Stimulated activated CD4-positive, alpha-beta T cell treated with anti-CD3 and anti-CD28 coated beads, Interleukin-1b, Interleukin-23, amount 100 ng/mL, for 48 hours (primary cell): ENCODE measurements at places on chromosomes 13 and 19.

- DNase-seq, result no peak
These were observed 75.4 kb upstream of the NPAS1 start for GRCh38 chr19:46944123-46944748.

- DNase-seq, result no peak
These were observed 119.5 kb downstream of the LRCH1 start for GRCh38 chr13:46672338-46673090.

DNA sequence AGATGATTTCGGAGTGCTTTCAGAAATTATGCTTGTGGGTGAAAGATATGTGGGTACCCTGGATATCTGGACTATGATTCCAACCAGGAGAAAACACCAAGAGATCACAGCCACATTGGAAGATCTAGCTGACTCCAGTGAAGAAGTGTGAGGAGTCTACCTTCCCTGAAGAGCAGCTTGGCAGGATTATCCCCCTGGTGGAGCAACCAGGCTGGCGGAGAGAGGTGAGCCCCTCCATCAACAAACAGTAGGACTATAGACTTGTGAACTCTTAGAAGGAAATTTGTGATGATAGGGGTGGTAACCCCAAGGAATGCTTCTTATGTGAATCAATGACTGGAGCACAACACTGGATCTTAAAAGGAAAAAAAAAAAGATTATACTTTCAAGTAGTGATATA, 47.8 kb upstream of the DIAPH3 start:
- DNase-seq, result no peak

- DNase-seq, result no peak
These were observed 15.5 kb downstream of the SERP2 start for GRCh38 chr13:44389060-44389666.

DNA sequence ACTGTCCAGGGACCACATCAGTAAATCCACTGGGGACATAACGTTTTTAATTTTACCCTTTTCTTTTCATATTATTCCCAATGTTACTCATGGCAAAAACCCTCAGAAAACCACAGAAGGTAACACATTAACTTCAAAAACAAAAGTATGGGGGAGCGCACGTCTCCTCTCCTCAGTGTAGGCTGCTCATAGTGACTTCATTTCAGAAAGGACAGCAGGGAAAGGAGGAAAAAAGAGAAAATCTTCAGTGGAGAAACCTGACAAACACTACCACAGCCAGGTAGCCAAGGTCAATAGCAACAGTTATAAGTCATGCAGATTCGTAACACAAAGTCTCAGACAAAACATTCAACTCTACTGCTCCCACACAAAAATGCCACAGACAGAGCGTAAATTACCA, 21.4 kb downstream of the DZIP1 start:
- no peak for DNase-seq

- DNase-seq, result no peak
These were observed 3.2 kb upstream of the SPRYD7 start for GRCh38 chr13:49939321-49939720.

GRCh38 chr19:7492142-7492541, 3.3 kb upstream of the PEX11G start:
- peak; percentile 77 for DNase-seq

- no peak for DNase-seq
These were observed 229 bp downstream of the BORCS8 start for GRCh38 chr19:19191768-19192077.

- DNase-seq, result no peak
These were observed 43.5 kb downstream of the GSX1 start for GRCh38 chr13:27835799-27836198.

DNA sequence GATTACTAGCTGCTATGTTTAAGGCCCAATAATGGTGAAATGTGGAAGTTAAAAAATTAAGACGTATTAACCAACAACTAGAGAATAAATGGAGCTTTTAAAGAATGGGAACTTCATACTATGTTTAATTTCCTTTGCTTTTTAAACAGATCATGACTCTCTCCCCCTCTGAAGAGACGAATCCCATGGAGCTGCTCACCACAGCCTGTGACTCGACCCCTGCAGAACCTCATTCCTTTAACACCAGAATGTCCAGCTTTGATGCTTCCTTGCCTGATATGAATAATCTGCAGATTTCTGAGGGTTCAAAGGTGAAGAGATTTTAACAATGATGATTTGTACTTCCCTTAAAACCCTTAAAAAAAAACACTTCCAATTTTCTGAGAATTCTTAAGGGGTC, 53.0 kb downstream of the ZAR1L start:
- no peak for DNase-seq

DNA sequence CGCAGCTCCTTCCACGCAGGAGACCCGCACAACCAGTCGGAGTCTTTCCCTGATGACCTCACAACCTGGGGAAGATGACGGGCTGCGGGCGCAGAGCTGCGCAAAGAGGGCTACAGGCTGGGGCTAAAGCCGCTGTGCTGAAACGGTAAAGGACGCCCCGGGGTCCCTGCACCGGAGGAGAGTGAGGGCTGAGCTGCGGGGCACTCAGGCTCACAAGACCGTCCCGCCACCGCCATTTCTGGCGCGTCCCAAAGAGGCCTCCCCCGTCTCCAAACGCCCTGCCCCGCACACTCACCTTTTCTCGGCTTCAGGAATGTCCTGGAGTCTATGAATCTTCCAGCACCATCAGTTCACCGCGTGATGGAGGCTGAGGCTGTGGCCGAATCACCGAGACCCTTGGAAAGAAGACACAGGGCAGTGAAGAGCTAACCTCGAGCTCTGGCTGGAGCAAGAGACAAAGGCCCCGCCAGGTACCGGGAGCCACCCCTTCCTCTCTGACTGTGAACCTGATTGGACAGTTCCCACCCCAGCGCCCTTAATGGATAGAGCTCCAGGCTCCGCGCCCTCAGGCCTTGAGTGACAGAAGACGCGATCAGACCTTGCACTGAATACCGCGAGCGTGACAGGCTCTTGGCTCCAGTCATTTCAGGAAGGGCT, 41.8 kb upstream of the ZNF429 start:
- DNase-seq, result peak; percentile 71

GRCh38 chr13:99351772-99352171, 44.6 kb upstream of the GPR183 start:
- no peak for DNase-seq

DNA sequence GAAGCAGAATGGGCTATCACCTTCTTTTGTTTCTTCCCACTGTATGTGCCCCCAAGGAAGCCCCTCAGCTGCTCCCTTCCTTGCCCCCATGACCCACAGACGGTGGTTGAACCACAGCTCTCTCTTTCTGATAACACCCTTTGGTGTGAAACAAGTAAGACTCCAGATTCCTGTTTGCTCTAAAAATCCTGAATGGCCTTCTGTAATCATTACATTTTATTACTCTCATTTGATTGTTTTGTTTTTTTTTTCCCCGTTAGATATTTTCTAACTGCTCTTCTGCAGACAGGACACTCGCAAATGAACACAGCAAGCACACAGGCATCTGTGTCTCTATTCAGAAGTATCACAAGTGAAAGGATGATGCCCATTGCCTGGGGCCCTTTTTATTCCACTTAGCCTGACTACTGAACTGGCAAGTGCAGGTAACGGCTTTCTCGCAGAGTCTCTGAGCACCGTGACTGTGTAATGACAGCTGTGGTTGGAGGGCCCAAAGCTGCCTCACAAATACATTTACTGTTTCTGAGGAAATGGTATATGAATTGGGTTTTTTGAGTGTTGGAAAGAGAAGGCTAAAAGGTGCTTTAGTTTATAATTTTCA, 59.3 kb downstream of the OXGR1 start:
- no peak for DNase-seq

DNA sequence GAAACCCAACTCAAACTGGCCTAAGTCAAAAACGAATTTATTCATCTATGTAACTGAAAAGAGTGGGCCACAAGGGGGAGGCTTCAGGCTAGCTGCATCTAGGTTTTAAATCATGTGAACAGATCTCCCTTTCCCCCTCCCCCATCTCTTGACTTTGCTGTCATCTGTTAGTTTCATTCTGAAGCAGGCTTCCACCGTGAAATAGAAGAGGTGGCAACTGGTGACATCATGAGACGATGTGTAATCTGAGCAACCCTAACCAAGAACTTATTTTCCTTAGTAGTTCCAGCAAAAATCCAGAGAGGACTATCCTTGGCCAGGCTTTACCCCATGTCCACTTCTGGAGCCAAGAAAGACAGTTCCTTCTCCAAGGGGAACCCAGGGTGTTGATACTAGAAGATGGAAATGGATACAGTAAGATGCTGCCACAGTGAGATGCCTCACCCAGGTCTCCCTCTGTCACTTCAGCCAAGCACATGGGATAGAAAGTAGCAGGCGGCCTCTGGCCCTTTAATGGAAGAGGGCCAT, 9.4 kb downstream of the SAMD4B start:
- DNase-seq, result peak; percentile 65

- DNase-seq, result no peak
These were observed 242.2 kb upstream of the EDNRB start for GRCh38 chr13:78160793-78161192.
